ENCODE measurements at places on chromosomes 7 and 10.
A peak's percentile ranks its signal among the peaks of the same experiment; 100 is the strongest.

DNA sequence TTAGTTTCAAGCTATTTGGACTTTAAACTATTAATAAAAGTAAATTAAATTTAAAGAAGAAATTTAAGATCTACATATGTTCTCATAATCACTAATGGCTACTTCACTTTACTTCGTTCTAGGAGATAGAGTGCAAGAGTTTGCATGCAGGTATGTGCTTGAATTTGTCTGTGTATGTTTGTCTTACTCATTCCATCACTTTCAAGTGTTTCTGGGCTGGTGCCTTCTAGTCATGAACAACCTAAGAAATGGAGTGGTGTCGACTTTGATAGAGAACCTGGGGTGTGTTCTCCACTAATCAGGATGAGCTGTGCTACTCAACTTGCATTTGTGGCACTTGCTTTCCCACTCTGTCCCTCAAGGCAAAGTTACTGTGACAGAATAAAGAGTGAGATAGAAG, 169.9 kb downstream of the KCND2 start:
- DNase-seq: no peak

GRCh38 chr7:151373599-151373998, 32.0 kb downstream of the NUB1 start:
- no peak for DNase-seq

DNA sequence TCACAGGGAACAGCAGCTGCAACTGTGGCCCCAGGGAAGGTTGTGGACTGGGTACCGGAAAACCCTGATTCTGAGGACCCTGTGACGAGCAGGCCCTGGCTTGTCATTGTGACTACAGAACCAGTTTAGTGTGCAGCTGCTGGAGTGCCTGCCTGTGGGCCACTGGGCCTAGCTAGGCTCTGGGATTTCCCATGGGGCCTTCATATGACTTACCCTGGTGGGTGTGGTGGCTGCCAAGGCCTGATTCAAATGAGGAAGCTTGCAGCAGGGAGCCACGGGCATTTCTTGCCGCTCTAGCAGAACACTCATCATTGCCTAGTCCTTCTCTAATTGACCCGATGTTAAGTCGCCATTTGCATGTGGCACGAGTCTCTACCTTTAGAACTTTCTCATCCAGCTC, 14.7 kb upstream of the CAMK2G start:
- DNase-seq: no peak

DNA sequence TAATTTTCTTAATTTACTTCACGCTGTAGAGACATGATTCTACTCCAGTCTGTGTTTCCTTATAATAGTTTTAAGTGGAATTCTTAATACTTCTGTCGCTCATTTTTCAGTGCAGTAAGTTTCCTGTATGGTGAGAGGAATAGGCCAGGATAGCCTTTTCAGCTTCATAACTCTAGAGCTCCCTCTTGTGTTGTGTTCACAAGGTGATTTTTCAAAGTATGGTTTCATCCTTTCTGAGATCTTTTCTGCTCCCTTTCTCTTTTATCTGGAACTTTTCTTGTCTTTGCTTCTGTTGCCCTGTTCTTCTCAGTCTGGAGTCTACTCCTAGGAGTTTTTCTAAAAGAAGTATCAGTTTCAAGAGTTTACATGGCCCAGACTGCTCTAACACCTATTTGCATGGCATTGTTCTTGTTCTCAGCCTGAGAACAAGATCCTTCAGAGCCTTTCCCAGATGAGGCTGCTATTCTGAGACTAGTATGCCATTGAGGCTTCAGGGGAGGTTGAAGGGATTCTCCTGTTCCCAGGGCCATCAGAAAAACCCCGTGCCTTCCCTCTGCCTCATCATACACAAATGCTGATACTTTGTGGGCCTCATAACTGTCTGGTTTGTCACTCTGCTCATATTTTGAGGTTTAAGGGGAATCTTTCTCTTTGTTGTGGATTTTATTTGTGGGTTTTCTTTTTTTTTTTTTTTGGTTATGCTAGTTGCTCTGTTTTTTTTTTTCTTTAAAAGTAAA, 21.8 kb downstream of the NET1 start:
- DNase-seq: no peak

DNA sequence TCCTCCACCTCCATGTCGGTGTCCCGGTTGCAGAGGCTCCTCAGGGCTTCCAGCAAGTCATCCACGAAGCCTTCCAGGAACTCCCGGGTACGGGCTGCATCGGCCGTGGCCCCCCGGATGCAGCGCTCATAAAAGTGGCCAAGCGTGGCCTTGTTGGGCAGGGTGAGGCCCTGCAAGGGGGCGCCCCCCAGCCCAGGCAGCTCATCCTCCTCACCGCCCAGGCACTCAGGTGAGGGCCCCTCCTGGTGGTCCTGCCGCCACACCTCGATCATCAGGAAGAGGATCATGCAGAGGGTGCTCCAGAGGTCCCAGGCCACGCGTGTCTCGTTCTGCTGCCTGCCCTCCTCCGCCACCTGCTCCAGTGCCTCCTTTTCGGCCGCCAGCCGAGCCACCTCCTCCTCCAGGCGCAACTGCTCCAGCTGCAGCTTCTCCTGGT, 22.8 kb downstream of the ITPRIP start:
- no peak for DNase-seq

- no peak for DNase-seq
Measured at GRCh38 chr7:66899552-66900280, 21.3 kb upstream of the TMEM248 start.

- DNase-seq: no peak
Measured at GRCh38 chr7:155356323-155357105, 58.8 kb downstream of the INSIG1 start.

DNA sequence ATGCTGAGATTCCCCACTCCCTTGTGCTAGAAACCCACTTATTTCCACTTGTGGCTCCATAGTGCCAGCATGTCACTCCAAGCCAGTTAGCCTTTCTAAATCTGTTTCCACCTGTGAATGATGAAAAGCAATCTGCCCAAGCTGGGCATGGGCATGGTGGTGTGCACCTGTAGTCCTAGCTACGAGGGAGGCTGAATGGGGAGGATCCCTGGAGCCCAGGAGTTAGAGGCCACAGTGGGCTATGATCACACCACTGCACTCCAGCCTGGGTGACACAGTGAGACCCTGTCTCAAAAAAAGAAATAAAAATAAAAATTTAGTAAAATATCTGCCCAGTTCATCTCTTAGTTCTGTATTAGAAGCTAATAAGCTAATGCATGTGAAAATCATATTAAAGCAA, 5.0 kb upstream of the PTF1A start:
- no peak for DNase-seq

DNA sequence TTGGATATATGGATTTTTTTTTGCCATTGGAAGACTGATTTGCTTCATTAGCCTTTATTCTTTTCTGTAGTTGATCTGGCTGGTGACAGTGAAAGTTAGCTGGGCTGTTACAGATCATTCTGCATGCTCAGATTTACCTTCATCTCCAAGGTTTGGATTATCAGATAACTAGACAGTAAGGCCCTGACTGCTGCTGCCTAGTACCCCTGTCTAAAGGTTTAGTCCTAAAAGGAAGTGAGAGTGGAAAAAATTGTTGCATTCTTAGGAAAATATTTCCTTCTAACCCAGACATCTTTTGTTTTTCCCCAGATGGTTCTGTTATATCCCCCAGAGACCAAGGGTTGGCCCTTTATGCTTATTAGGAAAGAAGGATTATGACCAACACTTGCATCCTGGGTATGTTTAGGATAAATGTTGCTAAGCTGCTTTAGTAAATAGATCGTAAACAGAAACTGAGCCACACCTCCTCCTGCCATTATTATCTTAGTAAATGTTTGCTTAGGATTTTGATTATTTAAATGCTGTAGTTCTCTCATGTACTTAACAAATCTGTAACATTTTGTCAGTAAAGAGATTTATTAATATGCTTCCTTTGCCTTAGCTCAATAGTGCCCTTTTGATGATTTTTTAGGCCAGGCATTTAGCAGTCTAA, 44.4 kb downstream of the MCU start:
- no peak for DNase-seq

GRCh38 chr7:105611856-105612775, 30.8 kb upstream of the EFCAB10 start:
- no peak for DNase-seq

GRCh38 chr10:6938384-6938783, 358.3 kb upstream of the PRKCQ start:
- no peak for DNase-seq

DNA sequence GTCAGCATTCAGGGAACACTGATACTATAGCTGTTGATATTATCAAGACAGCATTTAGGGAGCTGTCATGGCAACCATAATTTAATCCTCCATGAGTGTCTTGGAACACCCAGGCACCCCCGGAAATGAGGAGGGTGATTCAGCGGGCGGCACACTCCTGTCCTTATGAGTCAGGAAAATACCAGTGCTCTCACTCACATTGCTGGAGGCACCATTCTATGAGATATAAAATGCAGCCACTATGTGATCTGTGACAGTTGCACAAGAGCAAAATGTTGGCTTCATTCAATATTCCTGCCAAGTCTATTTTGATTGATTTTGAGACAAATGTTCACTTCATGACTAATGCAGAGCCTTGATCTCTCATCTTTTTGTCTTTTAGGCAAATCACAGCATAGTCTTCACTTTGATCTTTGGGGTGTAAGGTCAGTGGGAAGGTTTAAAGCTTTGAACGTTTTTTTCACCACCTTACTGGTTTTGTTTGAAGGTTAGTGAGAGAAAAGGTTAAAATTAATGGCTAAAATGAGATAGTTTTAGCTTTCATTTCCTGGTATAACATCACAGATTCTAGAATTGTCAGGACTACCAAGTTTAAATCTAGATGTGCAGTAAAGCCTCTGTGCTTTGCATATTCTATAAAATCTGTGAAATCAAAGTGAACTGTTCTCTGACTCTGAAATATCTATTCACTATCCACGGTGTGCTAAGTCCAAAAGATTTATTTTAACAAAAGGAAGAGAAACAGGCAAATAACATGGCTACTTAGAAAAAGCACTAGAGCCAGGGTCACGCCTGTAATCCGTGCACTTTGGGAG, 12.4 kb upstream of the ARHGAP12 start:
- DNase-seq: no peak

- DNase-seq: no peak
Measured at GRCh38 chr10:15015451-15015850, 28.3 kb upstream of the OLAH start.

GRCh38 chr10:80454513-80455460, 677 bp downstream of the TSPAN14 start:
- peak; percentile 25 for DNase-seq

GRCh38 chr10:74071157-74071556, 73.2 kb downstream of the VCL start:
- no peak for DNase-seq

DNA sequence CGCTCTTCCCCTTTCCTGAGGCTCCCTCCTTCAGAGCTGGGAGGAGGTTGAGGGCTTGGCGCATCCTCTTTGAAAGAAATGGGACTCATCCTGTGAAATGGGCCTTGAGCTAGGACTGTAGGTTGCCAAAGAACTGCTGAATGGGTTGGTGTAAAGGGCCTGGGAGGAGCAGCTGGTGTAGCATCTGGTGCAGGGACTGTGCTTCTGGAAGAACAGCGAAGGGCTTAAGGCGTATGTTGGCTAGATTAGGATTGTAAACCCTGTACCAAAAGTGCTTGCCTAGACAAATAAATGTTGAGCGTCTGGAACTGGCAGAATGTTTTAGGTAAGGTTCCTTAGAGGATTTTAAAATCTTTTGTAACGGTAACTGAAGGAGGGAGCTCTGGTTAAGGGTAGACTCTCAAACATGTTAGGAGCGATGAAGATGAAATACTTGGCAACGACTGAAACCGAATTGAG, 563 bp downstream of the STAM start:
- DNase-seq: no peak

DNA sequence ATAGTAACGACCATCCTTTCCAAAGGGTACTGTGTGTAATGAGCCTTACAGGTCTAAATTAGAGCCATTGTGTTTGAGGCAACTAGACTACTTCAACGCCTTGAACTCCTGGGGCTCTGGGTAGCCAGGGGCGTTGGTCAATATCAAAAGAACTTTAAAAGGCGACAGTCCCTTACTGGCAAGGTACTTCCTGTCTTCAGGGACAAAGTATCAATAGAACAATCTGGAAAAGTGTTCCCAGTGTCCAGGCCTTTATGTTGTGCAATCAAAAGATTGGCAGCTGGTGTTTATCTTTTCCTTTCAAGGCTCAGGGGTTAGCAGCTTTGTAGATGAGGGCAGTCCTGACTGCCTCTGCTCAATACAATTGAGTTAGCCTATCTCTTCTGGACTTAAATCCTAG, 284.3 kb downstream of the PARD3 start:
- no peak for DNase-seq

DNA sequence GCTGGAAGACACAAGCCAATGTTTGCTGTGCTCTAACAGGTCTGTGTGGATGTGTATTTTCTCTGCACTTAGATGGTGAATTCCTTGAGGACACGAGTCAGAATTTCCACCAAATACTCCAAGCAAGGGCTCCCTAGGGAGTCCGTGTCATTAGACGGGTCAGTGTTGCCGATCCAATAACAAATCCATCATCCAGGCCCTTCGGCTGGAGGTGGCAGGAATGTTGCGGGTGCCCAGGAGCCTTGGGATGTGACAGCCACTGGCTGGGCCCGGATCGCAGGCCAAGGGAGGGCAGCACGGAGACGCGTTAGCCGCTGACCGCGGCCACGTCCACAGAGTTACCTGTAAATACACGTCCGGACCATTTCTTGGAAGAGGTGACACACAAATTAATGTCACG, 186.8 kb downstream of the WDR37 start:
- no peak for DNase-seq

DNA sequence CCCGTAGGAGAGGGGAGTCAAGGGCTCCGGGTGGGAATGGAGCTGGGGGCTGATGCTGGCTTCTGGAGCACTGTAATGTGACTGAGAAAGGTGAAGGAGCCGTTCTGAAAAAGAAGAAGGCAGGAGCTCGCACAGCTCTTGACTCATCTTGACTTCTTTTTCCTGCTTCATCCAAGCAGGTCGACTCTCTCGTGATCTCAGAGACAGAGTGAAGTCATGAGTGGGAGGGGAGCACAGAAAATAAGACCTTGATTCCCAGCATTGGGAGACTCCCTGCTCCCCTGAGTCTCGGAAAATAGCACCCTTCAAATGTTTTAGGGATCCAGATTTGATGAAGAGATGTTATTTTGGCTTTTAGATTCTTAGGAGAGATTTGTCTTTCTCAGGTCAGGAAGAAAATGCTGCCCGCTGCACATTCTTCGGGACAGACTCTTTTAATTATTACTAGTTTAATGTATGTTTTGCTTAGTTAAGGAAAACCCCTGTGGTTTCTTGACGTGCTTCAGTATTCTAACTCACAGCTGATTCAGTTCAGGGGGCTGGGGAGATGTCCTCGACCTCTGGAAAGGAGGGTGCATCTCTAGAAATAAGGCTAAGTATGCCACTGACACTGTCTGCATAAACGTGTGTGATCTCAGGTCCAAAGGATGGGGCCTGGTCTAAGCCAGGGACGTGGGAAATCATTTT, 34.1 kb downstream of the EGFR start:
- no peak for DNase-seq

GRCh38 chr10:75640803-75641202, 209.4 kb downstream of the LRMDA start:
- DNase-seq: no peak

GRCh38 chr10:44070282-44070681, 314.6 kb downstream of the CXCL12 start:
- DNase-seq: no peak

- DNase-seq: no peak
Measured at GRCh38 chr7:39451901-39452300, 114.3 kb upstream of the YAE1 start.

- DNase-seq: no peak
Measured at GRCh38 chr10:127755753-127756152, 18.8 kb downstream of the FOXI2 start.
